Anterior cingulate cortex (tissue), 58 donors: ENCODE measurements at places on chromosomes 1 and 21.

DNA sequence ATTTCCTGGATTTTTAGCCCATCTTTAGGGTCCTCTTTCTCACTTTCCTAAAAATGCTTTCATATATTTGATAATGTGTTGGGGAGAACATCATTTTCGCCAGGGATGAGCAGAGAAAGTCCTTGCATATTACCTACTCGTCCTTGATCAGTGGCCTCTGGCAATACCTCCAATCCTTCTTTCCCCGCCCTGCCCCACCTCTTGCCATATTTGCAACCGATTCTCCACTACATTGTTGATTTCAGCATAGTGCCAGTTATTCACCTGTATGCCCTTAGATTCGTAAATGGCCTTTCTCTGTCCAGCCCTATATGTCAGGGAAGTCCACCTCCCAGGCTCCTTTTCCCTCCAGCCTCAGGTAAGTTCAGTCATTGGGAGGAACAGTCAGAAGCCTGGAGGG lies 13.5 kb upstream of the F3 start:
- DNase-seq, result no peak

GRCh38 chr1:207323425-207324225 lies 2.1 kb downstream of the CD55 start:
- DNase-seq, result no peak

DNA sequence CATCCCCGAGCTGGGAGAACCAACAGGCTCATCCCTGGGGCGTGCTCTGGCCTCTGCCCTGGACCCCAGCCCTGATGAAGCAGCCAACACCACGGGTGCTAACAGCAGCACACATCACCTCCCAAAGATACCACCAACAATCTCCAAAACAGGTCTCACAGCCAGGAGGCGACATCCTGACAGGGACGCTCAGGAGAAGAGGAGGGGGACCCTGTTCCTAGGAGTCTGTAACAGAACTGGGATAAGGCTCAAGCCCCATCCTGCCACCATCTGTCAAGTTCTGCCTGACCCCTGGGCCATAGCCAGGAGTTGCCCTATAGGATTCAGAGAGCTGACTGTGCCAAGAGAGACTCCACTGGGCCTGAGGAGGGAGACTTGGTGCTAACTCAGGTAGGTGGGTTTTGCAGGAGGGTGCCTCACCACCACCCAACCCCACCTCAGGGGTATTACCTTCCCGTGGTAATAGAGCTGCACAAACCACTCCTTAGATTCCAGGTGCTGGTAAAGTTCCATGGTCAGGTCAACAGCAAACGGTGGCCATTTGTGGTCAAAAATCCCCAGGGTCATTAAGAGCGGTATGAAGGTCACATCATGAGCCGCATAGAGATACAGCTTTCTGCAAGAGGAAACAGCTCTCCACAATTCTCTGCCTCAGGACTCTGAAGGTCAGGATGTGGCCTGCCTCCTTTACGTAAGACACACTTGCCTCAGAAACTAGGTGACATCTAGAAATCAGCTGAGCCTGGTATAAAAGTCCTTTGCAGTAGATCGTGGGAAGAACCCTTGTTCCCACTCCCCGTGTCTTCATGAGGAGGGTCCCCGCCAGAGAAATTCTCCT lies 22.3 kb downstream of the ACP6 start:
- no peak for DNase-seq

- no peak for DNase-seq
These were observed 26.1 kb upstream of the ZNF496 start for GRCh38 chr1:247357781-247358211.

DNA sequence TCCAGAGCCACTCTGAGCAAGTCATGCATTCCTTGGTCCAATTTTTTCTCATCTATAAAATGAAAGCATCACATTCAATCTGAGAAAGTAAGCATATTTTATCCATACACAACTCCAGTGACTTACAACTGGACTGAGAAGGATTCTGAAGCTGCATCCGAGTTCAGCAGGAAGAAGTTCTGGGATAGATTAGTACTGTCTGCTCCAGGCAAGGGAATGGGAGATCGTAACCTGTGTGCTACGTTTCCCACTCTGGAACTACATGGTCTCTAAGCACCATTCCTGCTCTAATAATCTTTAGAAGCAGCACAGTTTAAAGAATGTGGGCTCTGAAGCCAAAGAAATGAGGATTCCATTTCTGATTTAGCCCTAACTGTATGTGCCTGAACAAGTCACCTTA lies 79.4 kb downstream of the LACTBL1 start:
- no peak for DNase-seq
